Fibroblast of mammary gland (primary cell): ENCODE measurements at places on chromosomes 4 and X.

- DNase-seq = no peak
Observed at GRCh38 chr4:163606896-163607691, 112.6 kb downstream of the TMA16 start.

DNA sequence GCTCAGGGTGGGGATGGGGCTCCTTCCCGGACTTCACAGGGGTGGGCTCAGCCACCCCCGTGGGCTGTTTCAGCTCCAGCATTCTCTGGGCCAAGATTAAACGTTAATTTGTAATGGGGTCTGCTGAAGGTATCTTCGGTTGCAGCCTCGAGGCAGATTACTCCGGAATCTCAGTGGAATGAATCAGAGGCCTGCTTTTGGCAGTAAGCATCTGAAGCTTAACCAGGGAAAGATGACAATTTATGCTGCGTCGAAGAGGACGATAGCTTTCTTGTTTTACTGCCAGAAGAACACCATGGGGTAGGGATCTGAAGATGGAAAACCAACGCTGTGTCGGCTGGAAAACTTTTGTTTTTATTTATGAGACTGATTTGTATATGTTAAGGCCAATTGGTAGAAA is 129.2 kb upstream of the MSX1 start:
- no peak for DNase-seq

- DNase-seq = no peak
Observed at GRCh38 chr4:168651864-168652263, 155.0 kb downstream of the PALLD start.

DNA sequence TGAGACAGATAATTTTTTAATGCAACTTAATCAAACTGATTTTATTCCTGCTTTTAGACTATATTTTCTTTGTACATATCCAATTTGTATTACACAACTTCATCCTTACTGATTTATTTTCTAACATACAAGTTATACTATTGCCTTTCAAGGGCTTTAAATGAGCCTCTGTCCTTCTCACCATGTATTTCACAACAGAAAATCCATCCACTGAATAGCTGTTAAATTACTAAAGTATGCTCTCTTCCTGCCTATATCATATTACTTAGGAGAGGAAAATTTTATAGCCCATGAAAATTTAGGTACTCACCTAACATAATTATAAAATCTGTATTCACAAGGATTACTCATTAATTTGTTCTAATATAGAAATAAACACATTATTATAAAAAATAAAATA is 528.6 kb downstream of the ANKRD50 start:
- peak; percentile 40 for DNase-seq

GRCh38 chr4:42965326-42965725 is 72.8 kb downstream of the GRXCR1 start:
- DNase-seq = no peak

GRCh38 chrX:10633722-10634121 is 13.3 kb upstream of the MID1 start:
- DNase-seq = peak; percentile 93

GRCh38 chr4:13615161-13615560 is 12.4 kb downstream of the BOD1L1 start:
- DNase-seq = no peak

DNA sequence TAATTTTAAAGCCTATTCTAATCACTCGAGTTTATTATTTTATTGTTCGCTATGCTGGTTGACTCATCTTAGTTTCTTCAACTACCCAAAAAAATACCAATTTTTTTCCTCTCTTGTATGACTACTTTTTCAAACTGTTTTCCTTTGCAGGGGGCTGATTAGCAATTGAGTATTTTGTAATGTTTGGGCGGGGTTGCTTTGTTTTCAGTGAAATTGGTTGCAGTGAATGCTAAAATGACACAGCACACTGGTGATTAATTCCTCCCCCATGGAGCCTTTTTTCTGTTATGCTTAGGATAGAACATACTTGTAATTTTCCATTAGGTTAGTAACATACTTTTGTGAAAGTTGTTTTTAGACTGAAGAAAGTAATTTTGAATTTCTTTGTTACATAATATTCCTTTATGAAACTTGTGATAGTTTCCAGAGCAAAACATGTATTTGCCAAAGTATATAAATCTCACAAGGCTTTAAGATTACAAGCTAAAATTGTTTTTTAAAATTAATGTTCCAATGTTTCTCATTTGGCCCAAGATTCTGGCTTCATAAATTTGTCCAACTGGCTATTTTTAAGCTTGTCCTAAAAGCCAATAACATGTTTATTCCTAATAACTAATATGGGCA is 120.4 kb downstream of the CHIC1 start:
- DNase-seq = peak; percentile 79

GRCh38 chr4:3329887-3330286 is 37.1 kb downstream of the RGS12 start:
- no peak for DNase-seq

DNA sequence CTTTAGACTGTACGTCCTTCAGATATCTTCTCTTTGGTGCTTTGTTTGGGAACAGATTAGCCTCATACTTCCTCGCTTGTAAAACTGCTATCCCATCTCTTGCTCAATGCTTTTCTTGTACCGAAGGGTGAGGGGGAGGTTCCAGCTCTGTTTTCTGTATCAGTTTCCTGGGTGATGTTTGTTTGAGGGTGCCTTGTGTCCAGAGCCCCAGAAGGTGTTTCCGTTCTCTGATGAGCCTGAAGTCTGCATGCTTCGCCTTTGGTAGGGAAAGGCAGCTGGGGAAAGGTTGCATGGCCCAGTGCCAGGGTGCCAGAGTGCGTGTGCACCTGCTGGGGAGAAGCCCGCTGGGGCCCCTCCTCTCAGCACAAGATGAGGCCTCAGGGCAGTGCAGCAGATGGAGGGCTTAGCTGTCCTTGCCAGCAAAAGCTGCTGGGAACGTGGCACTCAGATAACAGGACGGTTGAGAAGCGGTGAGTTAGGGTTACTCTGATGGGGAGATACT is 73.7 kb downstream of the TBL1X start:
- no peak for DNase-seq

DNA sequence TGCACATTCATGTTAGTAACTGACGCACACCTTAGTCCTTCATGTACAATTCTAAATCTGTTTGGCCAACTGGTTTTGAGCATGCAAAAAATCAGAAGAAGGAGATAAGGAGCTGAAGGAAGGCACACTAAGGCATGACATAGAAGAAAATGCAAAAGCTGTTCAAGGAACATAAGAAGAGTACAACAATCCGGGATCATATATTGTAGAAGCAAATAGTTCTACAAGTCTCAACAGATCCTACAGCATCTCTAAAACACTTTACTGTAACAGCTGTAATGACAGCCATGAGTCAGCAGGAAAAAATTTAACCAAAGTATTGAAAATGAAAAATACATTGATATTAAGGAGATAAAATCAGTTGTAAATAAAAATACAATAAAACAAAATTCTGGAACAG is 57.7 kb downstream of the KLHL13 start:
- no peak for DNase-seq

GRCh38 chrX:24859211-24859841 is 156.4 kb downstream of the ARX start:
- DNase-seq = no peak

DNA sequence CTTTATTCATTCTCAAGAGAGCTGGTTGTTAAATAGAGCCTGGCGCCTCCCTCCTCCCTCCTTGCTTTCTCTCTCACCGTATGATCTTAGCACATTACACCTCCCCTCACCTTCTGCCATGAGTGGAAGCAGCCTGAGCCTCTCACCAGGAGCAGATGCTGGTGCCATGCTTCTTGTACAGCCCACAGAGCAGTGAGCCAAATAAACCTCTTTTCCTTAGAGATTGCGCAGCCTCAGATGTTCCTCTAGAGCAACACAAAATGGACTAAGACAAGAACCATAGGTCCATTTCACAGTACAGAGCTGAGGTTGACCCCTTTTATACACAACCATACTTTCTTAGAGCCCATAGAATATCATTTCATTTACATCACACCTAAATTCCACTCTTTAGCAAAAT is 10.1 kb upstream of the TMEM144 start:
- DNase-seq = no peak

DNA sequence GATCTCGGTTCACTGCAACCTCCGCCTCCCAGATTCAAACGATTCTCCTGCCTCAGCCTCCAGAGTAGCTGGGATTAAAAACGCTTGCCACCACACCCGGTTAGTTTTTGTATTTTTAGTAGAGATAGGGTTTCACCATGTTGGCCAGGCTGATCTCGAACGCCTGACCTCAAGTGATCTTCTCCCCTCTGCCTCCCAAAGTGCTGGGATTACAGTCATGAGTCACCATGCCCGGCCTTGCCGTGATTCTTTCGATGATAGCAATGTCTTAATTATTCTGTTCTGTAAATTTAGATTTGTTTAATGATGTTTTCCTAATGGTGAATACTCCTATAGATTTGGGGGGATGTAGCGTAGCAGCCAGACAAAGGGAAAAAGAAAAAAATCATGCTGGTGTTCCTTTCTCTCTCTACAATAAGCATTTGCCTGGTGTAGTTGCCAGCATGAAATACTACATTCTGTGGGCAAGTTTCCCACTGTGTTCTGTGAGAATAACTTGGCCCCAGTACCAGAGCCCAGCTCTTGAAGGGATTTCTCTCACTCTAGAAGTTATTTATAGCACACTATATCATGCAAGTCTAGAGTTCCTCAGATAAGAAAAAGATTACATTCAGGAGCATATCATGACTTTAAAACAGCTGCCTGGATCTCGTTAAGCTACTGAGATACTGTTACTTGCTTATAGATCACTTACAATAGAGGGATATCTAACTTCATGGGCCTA is 15.4 kb downstream of the NIPAL1 start:
- DNase-seq = no peak

DNA sequence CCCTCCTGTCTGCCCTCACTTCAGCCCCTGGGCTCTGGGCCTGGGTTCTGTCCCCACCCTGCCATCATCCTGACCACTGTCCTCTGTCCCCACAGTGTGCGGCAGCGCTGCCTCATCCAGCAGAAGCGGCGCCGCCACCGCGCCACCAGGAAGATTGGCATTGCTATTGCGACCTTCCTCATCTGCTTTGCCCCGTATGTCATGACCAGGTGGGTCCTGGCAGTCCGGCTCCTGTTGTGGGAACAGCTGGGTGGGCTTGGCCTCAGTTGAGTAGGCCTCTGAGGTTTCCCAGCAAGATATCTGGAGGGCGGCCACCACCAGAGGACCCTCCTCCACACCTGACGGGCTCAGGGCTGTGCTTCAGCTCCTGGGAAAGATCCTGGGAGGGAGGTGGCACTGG is 2.2 kb downstream of the GPR78 start:
- no peak for DNase-seq

GRCh38 chr4:27007507-27007906 is 146.9 kb downstream of the STIM2 start:
- peak; percentile 54 for DNase-seq

GRCh38 chr4:129345609-129346008 is 249.7 kb downstream of the C4orf33 start:
- DNase-seq = no peak

DNA sequence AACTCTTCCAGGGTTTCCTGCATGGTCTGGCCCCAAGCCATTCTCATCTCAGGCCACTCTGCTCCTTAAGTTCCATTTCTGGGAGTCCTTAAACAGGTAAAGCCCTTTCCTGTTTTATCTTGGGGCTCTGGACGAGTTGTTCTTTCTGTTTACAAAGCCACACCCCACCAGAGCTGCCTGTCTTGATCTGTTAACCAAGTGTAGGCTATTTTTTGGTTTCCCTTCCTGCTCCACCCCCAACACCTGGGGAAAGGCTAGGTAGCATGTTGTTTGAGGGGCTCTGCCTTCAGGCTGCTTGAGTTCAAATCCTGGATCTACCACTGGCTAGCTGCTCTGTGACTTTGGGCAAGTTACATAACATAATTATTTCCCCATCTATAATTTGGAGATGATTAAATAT is 40.0 kb downstream of the ERVMER34-1 start:
- no peak for DNase-seq

- no peak for DNase-seq
Observed at GRCh38 chr4:105710012-105710600, 1.5 kb downstream of the GSTCD start.

DNA sequence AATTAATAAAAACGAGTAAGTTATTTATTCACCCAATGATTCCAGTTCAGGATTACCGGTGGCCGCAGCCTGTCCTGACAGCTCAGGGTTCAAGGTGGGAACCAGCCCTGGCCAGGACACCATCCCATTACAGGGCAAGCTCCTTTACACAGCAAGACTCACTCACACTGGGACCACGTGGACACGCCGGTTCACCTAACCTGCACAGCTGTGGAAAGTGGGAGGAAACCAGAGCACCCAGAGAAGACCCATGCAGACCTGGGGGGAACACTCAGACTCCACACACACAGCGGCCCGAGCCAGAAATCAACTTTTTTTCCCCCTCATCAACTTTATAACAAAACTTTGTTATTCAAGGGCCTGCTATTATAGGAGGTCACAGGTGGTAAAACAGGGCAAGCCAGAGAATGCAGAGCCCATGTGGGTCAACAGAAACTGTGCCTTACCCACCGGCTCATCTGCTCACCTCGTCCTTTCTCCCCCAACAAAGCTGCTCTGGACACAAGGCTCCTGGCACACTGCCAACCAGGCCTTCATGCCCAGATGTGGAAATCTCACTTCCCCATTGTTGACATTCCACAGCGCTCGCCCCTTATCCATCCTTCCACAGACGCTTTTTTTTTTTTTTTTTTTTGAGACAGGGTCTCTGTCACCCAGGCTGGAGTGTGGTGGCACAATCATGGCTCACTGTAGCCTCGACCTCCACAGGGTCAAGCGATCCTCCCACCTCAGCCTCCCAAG is 8.0 kb upstream of the ODAPH start:
- peak; percentile 17 for DNase-seq

DNA sequence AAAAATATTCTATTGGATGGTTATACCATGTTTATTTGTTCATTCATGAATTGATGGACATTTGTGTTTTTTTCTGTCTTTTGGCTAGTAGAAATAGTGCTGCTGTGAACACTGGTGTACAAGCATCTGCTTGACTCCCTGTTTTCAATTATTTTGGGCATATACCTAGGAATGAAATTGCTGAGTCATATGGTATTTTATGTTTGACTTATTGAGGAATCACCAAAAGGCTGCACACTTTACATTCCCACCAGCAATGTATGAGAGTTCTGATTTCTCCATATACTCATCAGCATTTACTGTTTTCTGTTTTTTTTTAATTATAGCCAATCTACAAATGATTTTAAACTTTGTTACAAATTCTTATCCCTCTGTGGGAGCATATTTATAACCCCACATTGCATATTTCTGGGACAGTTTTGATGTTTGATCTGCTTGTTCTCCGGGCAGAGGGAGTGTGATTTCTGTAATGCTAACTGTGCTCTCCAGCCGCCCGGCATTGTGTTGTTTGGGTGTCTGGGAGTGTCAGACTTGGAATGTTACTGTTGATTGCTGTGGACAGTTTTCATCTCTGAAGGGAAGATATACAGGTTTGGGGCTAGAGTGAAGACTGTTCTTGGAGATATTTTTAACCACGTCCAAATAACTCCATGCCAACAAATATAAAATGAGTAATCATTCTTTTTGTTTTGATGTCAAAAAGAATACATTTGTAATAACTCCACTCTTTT is 60.5 kb upstream of the PGRMC2 start:
- DNase-seq = peak; percentile 56

- DNase-seq = peak; percentile 0
Observed at GRCh38 chrX:26851981-26852380, 611.2 kb downstream of the PPP4R3C start.

DNA sequence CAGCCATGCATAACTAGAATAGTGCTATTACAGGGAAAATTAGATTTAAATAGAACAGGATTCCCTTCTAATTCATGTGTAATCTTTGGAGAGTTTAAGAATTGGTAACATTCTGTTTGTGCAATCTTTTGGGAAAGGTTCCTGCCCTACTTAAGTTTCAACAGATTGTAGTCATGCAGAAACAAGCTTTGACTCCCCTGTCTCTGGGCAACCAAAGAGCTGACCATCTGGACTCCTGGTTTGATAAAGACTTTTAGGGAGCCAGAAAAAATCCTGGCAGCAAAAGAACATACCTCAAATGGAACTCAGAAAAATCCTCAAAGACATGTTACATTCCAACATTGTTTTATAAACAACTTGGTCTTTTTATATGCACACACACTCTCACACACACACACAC is 191.1 kb upstream of the NEIL3 start:
- DNase-seq = peak; percentile 96
